Caco-2 (cell line): ENCODE measurements at places on chromosomes 13 and 19. TPM values are rescaled to one million over a fixed set of nuclear protein-coding genes. Genes with fewer than 3 reads are reported as not detected.

GRCh38 chr19:8149261-8150094 lies at the start of gene FBN3:
Gene FBN3 (minus strand): TSS chr19:8149592. CDS start chr19:8147480, 2,112 bp downstream.
- peak; percentile 61 for DNase-seq

DNA sequence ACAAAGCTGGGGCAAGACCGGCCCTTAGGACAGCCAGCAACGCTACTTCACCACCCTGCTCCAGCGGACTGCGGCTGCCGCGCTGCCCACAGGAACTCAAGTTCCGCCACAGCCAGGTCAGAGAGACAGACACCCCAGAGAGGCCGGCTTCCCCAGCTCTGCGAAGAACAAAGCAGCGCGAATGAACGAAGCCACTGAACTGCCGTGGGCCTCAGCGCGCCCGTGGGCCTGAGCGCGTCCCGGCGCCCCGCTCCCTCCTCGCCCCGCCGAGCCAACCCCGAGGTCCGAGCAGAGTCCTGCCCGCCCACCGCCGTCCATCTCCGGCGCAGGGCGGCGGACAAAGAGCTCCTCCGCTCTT lies 158.4 kb downstream of the RNF17 start:
- no peak for DNase-seq

- no peak for DNase-seq
Measured at GRCh38 chr13:22091222-22091970, 420.5 kb downstream of the FGF9 start.

DNA sequence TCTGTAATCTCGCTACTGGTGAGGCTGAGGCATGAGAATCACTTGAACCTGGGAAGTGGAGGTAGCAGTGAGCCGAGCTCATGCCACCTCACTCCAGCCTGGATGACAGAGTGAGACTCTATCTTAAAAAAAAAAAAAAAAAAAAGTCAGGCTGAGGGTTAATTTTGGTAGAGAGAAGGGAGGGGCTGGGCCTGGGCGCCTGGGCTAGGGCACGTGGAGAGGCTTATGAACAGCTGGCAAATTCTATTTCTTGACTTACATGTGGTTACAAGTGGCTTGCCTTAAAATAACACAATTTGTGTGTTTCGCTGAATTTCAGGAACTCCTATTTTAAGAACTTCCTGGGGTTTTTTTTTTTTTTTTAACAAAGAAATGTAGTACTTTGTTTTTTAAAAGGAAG lies 47.6 kb upstream of the MAP3K10 start:
- no peak for DNase-seq

GRCh38 chr13:58712191-58712590 lies 1080.6 kb downstream of the PCDH17 start:
- no peak for DNase-seq

DNA sequence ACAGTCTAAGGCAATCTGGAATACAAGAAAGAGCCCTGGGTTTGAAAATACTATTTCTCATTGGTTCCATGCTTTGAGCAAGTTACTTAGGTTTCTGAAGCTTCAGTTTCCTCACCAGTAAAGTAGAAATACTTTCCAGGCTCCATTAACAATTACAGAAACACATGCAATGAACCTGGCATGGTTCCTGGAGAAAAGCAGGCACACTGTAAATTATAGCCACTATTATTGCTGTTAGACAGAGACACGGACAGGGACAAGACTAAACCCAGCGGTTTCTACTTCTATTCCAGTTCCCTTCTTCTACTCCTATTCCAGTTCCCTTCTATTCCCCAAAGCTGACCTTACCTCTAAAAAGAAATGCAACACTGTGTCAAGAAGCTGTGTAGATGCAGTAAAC lies 41.2 kb downstream of the MIPEP start:
- no peak for DNase-seq

DNA sequence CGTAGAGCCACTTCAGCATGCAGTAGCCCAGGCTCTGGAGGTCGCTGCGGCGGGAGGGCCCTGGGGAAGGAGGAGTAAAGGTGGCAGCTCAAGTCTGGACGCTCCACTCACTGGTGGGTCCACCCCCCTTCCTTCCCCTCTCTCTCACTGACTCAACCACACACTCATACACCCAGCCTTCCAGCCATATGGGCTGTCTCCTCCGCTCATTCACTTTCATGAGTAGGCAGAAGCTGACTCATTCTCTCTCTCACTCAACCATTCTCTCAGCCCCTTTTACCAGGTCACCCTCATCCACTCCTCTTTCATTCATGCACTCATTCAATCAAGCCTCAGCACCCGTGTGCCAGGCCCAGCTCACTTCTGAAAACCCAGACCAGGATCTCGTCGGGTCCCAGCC lies 27.5 kb upstream of the SIGLEC11 start:
- DNase-seq = no peak

GRCh38 chr13:73593199-73593765 lies 534.5 kb downstream of the KLF5 start:
- DNase-seq = no peak

DNA sequence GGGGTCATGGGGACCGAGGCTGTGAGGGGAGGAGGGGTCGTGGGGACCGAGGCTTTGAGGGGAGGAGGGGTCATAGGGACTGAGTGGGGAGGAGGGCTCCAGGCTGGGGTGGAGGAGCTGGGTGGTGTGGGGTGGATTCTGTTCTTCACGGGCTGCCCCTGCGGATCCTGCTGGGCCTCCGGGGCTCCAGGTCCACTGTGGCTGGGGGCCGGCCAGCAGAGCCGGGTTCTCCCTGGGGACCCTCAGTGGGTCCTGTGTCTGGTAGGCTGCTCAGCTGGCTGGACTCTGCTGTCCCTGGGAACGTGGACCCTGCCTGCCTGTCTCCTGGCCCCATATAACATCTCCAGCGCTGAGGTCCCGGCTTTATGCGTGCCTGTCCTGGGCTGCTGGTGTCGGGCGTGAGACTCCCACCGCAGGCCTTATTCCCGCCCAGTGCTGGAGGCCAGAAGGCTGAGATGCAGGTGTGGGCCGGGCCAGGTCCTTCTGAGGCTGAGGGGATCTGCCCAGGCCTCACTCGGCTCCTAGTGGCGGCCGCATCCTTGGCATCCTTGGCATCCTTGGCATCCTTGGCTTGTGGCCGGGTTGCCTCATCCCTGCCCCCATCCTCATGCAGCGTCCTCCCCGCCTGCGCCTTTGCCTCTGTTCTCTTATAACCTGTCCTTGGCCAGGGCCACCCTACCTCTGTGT lies 19.8 kb upstream of the GNA15 start:
- no peak for DNase-seq

DNA sequence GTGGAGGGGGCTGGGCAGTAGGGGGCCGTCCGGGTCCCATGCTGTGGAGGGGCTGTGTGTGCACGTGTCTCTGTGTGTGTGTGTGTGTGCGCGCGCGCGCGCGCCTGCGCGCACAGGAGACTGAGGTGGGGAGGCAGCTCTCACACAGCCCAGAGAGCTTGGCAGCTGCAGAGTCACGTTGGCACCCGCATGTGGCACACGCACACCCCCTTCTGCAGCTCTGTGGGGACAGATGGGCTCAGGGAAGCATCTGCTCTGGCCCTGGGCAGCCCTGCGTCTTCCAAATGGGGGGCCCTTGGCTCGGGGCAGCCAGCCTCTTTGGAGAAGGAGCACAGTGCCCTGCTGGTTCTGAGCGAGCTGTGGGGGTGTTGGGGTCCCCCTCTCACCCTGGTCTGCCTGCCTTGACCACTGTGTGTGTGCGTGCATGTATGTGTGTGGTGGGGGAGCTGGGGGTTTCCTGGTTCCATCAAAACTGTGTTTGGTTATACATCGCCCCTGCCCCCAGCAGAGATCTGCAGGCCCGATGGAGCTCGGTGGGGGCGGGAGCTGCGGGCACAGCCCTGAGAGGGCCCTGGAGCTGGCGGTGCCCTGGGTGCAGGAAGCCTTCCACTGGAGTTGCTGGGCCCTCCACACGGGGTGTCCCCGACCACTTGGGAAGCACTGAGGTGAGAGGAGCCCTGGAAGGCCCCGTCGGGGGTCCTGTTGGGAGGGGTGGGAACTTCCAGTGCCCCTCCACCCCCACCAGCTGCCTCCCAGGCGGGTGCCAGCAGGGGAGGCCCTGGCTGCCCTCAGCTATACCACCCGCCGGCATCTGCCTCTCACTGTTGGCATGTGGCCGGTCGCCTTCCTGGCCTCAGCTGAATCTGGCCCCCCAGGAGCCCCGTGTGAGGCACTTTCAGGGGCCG lies 67.1 kb downstream of the KDM4B start:
- no peak for DNase-seq

- DNase-seq = no peak
Measured at GRCh38 chr13:43309311-43309710, 285.9 kb downstream of the DNAJC15 start.

DNA sequence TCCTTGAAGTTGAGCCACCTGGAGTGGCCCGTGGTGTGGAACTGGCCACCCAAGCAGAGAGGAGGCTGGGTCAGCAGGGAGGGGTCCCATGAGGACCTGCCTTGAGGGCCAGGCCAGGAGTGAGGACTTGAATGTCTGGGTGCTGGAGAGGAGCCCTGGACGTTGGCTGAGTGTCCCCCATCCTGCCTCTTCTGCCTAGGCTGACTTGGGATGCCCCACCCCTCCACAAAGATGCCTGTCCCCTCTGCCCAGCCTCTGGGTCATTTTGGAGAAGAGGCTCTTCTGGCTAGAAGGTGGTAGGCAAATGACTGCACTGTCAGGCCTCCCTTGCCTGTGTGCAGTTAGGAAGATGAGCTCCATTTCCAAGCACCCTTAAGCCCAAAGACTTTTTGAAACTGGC lies 1.7 kb downstream of the SSBP4 start:
- no peak for DNase-seq

- DNase-seq = no peak
Measured at GRCh38 chr13:98998831-98999638, 21.2 kb upstream of the DOCK9 start.

DNA sequence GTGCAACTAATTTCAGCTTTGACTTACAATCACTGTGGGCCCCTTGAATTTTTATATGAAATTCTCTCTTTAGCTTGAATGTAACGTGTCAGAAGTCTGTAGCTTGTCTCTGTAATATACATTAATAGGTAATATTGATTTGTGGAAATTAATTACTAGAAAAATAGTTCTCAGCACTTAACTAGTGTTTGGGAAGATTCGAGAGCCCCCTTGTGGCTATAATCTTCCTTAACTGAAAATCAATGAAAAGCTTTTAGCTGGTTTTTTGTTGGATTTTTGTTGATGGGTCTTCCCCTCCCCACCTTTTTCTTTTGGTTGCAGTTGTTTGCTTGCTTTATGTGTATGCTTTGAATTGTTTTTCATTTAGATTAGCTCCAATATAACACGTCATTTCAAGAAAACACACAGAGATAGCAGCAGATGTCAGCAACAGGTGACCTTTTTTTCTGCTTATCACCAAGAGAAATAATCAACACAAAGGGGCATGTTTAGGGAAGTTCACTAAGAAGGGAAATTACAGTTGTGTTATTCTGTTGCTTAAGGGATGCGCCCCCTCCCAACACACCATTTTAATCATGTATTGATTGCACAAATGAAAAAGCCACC lies 176.8 kb downstream of the OXGR1 start:
- DNase-seq = no peak

- DNase-seq = no peak
Measured at GRCh38 chr19:7578127-7578526, 17.5 kb upstream of the CAMSAP3 start.

GRCh38 chr19:1942078-1942933 lies 1.3 kb downstream of the CSNK1G2 start:
- peak; percentile 77 for DNase-seq

- DNase-seq = peak; percentile 78
Measured at GRCh38 chr13:26698392-26699196, 62.0 kb downstream of the GPR12 start.

DNA sequence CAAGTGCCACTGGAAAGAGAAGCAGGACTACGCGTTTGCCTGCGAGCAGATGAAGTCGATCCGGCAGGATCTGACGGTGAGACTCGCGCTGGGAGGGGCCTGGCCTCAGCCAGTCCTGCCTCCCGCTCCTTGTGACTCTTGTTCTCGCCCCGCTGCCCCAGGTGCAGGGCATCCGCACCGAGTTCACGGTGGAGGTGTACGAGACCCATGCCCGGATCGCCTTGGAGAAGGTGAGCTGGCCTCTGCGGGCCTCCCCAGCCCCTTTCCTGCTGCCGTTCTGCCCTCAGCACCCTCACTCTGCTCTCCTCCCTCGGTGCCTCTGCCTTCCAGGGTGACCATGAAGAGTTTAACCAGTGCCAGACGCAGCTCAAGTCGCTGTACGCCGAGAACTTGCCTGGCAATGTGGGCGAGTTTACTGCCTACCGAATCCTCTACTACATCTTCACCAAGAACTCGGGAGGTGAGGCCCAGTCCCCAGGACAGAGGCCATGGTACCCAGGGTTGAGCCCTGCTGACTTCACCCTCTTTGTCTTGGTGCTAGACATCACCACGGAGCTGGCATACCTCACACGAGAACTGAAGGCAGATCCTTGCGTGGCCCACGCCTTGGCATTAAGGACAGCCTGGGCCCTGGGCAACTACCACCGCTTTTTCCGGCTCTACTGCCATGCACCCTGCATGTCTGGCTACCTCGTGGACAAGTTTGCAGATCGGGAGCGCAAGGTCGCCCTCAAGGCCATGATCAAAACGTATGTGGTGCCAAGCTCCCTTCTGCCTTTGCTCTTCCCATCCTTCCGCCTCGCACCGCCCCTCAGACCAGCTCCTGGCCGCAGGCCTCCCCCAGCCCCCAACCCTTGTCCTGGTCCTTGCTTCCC lies 5.6 kb downstream of the LENG9 start:
- no peak for DNase-seq

- DNase-seq = no peak
Measured at GRCh38 chr13:103618151-103618550, 551.9 kb upstream of the SLC10A2 start.

GRCh38 chr13:43339805-43340550 lies 316.6 kb downstream of the DNAJC15 start:
- no peak for DNase-seq

- DNase-seq = no peak
Measured at GRCh38 chr19:15098460-15098859, 8.7 kb upstream of the SYDE1 start.

CLDN10 gene
- total RNA-seq = not detected in 2 replicates

MEIOSIN gene
- total RNA-seq = not detected in 2 replicates

FPR2 gene
- total RNA-seq = not detected in 2 replicates

HPN gene
- 20.8 and 21.1 TPM in 2 replicates for total RNA-seq

PTPRH gene
- 2.3 and 2.7 TPM in 2 replicates for total RNA-seq

GSX1 gene
- total RNA-seq = not detected in 2 replicates

KRTDAP gene
- total RNA-seq = not detected in 2 replicates

ZNF473 gene
- 22.3 and 24.9 TPM in 2 replicates for total RNA-seq
